ENCODE measurements at places on chromosomes 16 and 17.

DNA sequence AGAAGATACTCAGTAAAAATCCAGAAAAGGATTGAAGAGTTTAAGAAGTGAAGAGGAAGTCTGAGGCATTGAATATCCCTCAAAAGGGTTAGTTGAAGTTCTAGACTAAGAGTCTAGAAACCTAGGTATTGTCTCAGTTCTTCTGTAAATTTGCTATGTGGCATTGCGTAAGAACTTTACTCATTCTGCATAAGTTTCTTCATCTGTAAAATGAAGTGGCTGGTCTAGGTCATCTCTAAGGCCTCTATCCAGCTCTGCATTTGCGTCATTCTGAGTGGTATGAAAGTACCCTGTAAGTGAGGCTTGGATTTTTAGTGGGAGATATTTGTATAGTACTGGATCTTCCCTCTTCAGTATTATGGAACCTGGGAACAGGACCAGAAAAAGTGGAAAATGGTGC, 130.2 kb downstream of the MYO1D start:
- no peak for DNase-seq

DNA sequence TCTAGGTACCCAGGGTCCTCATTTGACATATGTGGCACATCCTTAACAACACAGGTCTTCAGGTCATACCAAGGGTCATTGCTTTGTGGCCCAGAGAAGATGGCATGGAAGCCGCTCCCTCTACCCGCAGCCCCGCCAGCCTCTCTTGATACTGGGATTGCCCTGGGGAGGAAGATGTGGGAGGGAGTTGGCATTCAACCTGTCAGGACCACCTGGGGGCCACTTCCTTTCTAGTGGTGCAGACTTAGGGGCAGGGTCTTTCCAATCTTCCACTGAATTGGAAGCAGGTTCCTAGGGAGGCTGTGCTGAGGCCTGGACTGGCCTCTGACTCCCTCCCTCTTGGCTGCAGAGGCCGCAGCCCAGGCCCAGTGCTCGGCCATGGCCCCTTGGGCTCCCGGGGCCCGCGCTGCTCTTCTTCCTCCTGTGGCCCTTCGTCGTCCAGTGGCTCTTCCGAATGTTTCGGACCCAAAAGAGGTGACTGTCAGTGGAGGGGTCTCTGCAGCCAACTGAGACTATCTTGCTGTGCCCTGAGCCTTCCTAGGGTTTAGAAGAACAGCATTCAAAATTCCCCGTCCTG, 5.1 kb upstream of the HEXIM1 start:
- no peak for DNase-seq

- DNase-seq, result no peak
These were observed 820.7 kb downstream of the KCNJ18 start for GRCh38 chr17:22512997-22513538.

DNA sequence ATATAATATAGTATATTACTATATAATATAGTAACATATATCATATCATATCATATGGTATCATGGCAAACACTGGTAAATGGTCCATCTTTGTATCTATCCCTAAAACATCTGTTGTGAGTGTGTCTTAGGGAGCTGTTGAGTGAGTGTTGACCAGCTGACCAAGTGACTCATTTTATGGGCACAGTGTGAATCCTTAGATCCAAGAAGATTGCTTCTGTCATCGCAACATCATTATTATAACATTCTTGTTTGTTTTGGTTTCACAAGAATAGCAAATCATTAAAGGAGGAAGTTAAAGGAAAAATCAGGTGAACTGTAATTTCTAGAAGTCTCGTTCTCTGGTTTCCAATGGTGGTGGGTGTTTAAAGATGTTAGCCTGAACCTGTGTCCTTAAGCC, 11.7 kb upstream of the MAF start:
- DNase-seq, result no peak

- no peak for DNase-seq
These were observed 194.3 kb upstream of the RPL38 start for GRCh38 chr17:74009056-74009625.

GRCh38 chr17:63086483-63087185, 120.6 kb downstream of the TANC2 start:
- no peak for DNase-seq

DNA sequence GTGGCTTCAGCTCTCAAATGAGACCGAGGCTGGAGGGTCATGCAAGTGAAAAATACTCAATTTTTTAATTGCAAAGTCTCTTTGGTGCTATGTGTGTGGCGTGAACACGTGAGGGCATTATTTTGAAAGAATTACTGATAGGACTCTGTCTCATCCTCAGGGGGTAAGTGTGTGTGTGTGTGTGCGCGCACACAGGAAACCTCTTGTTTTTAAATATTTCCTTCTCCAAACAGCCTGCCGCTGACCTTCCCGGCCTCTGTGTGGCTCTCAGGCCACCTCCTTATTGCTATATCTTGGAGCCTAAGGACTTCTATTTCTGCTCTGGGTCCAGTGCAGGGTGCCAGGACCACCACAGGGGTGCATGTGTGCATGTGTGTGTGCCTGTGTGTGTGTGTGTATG, 99.7 kb downstream of the CMIP start:
- no peak for DNase-seq

DNA sequence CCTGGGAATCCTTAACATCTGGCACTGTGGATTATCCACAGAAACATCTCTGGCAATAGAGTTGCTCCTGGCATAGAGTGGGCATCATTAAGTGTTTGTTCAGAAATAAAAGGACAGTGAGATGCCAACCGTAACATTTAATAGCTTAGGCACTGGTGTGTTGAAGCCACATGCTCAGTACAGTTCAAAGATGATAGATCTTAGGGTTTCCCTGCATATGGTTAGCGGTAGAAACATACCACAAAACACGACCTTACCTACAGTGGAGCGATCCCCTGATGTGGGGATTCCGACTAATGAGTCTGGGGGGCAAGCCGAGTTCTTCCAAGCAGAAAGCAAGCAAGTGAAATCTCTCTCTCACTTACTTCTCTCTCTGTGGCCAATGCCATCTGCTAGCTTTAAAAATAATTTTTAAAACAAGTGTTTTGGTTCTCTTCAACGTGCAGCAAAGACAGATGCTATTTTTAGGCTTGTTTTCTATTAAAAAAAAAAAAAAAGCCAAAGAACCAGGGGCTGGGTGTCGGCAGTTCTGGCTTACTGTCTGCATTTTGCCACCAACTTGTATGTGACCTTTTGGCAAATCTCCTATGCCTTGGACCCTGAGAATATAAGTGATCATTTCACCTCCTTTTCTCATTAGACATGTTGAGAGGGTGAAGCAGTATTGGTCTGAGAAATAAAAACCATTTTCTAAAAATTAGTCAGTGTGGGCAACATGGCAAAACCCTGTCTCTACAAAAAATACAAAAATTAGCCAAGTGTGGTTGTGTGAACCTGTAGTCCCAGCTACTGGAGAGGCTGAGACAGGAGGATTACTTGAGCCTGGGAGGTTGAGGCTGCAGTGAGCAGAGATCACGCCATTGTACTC, 89.2 kb upstream of the CACNG3 start:
- DNase-seq, result no peak

DNA sequence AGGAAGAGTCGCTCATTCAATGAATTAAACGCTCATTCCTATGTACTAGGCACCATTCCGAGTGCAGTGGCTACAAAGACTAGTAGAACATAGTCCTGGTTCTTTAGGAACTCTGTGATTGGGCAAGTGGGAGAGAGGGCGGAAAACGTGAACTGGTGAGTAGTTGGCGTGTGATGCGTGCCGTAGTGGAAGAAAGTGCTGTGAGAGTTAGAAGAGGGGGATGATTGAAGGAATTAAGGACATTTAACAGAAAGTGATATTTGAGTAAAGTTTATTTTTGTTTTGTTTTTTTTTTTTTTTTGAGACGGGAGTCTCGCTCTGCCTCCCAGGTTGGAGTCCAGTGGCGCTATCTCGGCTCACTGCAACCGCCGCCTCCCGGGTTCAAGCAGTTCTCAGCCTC, 7.9 kb upstream of the SLFN14 start:
- DNase-seq, result peak; percentile 22

DNA sequence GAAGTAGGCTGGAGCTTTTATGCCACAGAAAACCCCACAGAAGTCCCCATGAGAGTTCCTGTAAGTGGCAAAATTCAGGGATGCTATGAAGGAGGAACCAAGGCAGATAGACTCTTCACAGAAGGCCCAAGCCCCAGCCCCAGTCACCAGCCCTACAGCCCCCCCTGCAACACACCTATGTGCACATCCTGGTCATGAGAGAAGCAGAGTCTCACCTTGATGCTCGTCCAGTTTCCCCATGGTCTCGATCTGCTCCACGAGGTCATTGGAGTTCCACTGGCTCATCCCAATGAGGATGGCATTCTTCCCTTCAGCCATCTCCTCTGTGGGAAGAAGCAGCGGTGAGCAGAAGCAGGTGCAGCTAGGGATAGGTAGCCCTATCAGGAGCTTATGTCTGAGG, 31.2 kb downstream of the PITPNM3 start:
- no peak for DNase-seq

DNA sequence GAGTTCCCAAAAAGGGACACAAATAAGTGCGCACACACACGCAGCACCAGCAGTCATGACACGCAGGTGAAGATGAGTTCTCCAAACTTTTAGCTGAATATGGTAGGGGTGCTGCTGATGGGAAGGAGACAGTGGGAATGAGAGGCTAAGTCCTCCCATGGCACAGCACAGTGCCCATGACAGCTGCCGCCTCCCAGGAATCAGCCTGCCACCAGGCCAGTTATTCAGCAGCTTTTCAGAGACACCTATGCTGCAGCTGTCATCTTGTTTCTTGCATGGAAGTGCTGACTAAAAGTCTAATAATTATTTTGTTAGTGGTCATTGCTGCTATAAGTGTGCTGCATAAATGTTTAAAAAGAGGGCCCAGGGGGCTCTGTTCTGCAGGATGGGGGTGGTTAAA, 12.2 kb downstream of the WFIKKN2 start:
- DNase-seq, result no peak

- DNase-seq, result peak; percentile 69
These were observed 37.3 kb downstream of the SMG6 start for GRCh38 chr17:2266045-2266864.

- DNase-seq, result no peak
These were observed 83.5 kb downstream of the FTO start for GRCh38 chr16:53787423-53787822.

DNA sequence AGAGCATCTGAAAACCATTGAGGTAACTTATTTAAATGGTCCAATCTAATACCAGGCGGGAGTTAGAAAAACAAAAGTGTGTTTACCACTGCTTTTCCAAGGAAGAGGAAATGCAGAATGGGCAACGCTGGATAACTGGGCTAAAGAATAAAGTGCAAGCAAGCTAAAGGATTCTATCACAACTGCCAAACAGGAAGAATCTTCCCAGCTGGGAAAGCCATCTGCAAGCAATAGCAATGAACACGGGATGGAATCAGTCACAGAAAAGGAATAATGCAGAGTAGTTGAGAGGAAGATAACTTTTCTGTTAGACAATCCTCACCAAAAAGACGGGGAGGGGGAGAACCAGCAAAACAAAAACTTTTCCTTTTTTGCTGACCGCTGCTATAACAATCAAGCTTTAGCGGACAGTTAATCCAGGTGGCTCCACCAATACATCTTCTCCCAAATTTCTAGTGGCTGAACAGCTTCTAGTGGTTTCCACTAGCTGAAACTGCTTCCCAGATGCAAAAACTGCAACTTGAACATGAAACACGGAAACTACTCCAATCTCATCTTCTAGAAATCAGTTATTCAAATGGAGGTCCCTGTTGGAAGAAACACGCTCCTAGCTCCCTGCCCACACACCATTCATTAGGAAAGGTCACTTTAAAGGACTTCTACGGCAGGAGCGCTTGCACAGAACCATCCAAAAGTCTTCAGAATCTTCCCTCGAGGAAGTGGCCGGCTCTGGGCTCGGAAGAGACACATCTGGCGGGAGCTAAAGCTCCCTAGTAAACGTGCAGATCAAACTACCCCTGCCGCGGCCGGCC, 929 bp downstream of the TMEM11 start:
- DNase-seq, result no peak

DNA sequence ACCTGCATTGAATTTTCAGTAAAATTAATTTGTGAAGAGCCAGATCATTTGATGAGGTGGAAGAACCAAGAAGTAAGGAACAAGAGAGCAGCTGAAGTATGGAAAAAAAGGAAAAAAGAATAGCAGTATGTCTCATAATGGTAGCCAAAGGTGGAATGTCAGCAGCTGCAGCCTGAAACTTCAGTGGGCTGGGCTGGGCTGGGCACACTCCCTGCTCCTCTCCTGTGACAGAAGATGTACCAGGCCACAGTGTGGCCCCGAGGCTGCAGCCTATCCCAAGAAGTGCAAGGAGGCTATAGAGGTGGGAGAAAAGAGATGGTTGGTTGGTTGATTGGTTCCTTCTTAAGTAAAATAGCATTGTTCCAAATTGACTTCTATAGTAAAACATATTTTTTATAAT, 84.5 kb downstream of the TNRC6C start:
- no peak for DNase-seq

GRCh38 chr16:51155820-51156806, 5.0 kb upstream of the SALL1 start:
- no peak for DNase-seq

DNA sequence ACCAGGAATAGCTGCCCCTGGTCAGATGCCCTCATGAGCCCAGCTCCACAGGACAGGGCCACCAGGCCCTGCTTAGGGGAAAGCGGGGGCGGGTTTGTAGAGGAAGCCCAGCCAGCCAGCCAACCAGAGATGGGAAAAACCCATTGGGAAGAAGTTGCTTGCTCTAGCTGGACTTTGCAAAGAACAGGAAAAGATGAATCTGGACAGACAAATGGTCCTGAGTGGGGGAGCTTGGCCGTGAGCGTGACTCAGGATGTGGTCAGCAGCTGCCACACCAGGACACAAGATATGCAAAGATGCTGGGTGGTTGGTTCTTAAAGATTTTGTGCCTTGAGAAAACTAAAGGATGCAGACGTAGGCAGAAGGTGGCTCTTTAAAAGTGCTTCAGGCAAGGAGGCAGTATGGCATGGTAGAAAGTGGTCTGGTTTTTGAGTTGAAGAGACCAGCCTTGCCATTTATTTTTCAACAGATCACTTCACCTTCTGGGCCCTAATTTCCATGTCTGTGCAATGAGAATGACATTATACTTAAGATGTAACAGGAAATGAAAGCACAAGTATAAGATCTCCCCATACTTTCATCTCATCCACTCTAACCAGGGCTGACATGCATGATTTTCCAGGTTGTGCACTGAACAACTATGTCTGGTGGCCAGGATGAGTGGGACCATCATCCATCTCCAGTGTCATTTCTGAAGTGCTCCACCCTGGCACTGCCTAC, 27.8 kb upstream of the HEATR6 start:
- no peak for DNase-seq

DNA sequence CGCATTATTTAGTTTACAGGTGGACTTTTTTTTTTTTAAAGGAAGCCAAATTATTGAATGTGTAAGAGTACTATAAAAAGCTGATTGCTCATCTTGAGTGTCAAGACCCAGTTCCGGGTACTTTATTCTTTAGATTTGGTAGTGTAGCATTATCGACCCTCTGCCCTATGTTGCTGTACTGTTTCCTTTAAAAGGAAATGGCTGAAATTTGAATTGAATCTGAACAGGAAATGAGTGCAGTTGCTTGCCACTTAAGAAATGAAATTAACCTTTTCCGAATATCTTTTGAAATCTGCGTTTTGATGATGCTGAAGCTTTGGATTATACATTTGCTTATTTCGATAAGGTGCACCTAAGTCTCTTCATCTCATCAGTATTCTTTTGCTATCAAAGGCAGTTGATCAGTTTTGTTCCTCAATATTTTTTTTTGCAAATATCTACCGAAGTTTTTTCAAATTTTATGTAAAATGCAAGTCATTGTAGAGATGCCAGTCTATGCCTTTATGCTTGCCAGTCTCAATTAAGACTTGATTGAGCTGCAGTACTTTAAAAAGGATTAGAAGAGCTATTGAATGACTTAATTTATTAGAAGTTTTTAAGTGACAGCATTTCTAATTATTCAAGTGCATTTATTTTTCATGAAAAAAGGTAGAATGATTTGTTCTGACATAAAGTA, 1.8 kb downstream of the GGNBP2 start:
- no peak for DNase-seq
